Right atrium auricular region (tissue), 2 donors: ENCODE measurements at places on chromosomes 1 and 21.

DNA sequence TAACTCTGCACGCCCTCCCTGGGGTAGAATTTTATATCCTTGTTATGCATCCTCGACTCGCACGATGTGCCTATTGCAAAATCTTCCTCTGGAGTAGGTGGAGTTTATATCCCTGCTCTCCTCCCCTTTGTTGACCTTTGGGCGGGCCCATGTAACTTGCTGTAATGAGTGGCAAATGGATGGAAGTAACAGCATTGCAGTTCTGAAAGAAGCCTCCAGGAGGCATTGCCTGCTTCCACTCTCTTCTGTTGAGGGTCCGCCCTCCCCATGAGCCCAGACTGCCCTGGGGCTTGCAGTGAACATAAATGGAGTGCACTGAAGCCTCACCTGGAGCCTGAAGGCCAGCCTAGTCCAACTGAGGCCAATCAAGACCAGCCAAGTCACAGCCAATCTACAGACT is 62.2 kb upstream of the GRIK3 start:
- DNase-seq: no peak

GRCh38 chr1:50110656-50111055 is 1.9 kb downstream of the ELAVL4 start:
- no peak for DNase-seq

- DNase-seq: no peak
These were observed 25.2 kb downstream of the GFI1 start for GRCh38 chr1:92461364-92462097.

- DNase-seq: no peak
These were observed 167.1 kb downstream of the ZBTB18 start for GRCh38 chr1:244218220-244218619.

GRCh38 chr1:161932668-161933067 is 91.0 kb downstream of the OLFML2B start:
- peak; percentile 61 for DNase-seq

DNA sequence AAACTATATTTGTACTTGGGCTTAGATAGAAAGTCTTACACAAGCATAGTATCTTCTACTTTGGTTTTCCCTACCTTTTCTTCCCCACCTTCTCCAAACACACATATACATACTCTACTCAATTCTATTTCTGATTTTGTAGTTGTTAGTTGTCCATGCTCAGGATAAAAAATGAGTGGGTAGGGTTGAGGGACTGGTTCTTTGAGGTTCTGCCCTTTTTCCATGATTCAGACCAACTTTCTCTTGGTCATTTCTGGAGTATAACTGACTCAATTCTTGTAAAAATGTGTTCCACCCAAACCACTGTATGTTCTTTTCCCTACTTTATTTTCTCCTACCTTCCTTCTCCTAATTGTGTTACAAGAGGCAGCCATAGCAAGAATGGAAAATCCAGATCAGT is 3.3 kb downstream of the CFAP126 start:
- DNase-seq: no peak

GRCh38 chr1:197995408-197996258 is 78.5 kb downstream of the LHX9 start:
- no peak for DNase-seq

DNA sequence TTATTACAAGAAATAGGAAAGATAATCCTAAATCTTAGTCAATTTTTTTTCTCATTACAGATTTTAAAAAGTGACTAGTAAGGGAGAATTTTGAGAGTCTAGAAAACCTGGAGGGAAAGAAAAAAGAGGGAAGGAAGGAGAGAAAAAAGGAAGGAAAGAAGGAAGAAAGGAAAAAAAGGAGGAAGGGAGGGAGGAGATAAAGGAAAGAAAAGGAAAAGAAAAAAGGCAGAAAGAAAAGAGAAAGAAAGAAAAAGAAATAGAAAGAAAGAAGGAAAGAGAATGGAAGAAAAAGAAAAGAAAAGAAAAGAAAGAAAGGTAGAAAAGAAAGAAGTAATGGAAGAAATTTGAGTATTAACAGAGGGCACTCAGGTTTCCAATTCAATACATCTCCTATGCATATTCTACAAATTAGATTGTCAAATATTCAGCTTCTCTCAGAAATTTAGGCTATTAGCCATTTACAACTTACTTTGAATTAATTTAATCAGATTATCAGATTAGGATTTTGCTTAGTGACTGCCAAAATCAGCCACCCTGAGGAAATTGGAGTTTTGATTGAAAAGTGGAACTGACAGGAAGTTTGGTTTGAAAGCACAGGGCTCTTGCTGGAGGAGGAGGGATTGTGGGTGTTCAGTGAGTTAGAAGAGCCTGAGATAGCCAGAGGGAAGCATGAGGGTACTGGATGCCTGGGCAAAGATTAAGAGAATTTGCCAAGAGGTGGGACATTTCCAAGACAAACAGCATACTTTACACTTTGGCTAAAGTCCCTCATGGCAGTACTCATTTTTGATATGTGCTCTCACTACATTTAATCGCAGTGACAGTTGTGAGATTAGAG is 677.8 kb downstream of the USP25 start:
- DNase-seq: no peak

- DNase-seq: peak; percentile 77
These were observed 185.2 kb upstream of the TMEM51 start for GRCh38 chr1:14968251-14968851.

DNA sequence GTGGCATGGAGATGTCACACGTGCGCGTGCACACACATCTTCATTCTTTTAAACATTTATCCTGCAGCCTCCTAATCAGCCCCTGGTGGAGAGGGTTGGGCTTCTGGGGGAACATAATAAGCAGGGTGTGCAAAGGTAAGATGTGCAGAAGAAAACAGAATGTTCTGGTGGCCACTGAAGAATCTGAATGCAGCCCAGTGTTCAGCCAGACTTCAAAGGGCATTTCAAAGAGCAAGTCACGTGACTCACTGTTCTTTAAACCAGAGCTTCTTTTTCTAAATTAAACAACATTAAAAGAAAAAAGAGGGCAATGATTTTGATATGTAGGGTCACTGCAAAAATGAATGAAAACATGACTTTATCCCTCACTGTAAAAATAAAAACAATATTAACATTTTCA is 89.8 kb downstream of the ABCA4 start:
- DNase-seq: no peak

- no peak for DNase-seq
These were observed 115.2 kb downstream of the DISP1 start for GRCh38 chr1:222930070-222930469.

DNA sequence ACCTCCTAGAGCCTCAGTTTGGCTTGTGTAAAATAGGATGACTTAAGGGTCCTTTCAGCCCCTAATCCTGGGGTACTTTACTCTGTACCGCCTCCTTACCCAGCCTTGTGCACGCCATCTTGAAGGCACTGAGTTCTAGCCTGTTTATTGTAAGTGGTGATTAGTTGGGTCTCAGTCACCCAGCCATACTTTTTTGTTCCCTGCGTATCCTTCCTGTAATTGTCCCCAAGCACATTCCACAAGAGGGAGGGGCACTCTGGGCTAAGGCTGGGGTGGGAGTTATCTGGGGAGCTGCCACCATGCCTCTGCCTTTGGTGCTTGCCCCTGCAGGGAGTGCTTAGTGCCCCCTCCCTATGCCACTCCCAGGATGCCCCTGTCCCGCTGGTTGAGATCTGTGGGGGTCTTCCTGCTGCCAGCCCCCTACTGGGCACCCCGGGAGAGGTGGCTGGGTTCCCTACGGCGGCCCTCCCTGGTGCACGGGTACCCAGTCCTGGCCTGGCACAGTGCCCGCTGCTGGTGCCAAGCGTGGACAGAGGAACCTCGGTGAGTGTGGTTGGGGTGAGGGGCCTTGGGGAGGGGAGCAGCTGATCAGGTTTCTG is 856 bp downstream of the FDPS start:
- DNase-seq: no peak

GRCh38 chr1:47842228-47842919 is 154.8 kb downstream of the TRABD2B start:
- no peak for DNase-seq

- no peak for DNase-seq
These were observed 34.8 kb upstream of the CFAP126 start for GRCh38 chr1:161402446-161402845.

DNA sequence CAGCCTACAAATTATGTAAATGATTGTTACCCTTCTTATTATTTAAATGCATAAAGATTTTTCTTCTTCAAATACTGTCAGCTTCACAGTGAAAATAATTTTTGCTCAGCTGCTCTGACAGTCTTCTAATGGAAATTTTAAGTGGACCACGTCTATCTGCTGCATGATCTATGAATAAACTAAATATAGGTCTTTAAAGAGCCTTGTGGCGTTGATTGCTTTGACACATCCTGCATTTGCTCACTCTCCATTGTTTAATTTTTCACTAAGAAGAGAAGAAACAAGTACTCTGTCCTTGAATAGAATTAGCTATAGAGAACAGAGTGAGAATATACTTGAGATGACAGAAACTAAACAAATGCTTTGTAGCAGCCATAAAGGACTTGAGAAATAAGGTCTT is 826.1 kb downstream of the MRPL39 start:
- no peak for DNase-seq

- DNase-seq: no peak
These were observed 43.7 kb downstream of the TP53BP2 start for GRCh38 chr1:223802032-223802431.

DNA sequence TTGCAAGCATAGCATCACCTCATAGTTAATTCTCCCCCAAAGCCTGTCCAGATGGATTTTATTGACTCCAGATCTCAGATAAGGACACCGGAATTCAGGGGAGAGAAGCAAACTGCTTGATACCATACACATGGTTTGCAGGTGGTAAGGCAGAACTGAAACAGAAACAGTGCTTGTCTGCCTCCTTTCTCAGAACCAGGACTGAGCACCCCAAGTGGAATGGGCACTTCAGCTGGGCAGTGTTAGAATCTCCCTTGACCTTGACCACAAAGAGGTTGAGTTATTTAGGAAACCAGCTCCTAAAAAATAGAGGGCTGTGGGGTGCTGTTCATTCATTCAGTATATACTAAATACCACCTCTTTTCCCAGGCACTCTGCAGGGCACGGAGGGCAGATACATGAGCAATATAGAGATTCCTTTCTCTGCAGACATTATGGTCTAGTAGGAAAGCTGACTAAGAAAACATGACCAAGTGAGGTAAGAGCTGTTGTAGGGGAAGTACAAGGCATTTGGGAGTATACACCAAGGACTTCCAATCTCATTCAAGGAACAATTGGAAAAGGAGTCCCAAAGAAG is 185.2 kb downstream of the C1orf94 start:
- no peak for DNase-seq

- no peak for DNase-seq
These were observed 67.3 kb upstream of the OLIG2 start for GRCh38 chr21:32958288-32959002.

GRCh38 chr1:111738436-111739193 is 580 bp downstream of the INKA2 start:
- DNase-seq: peak; percentile 73

- no peak for DNase-seq
These were observed 50.7 kb upstream of the TRAPPC10 start for GRCh38 chr21:43961382-43961909.

DNA sequence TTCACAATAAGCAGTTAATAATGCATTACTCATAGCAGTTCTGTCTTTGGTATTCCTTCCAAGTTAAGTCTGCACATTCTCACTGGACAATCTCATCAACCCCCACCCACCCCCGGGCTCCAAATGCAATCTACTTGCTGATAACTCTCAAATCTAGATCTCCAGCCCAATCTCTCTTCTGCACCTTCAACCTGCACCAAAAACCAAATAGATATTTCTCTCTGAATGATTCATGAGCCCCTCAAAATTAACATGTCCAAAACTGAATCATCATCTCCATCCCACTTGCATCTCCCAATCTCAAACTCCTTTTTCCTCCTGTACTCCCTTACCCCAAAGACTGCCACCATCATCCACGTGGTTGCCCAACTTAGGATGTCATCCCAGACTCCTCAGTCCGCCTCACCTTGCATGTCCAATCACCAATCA is 2.7 kb downstream of the DOCK7 start:
- no peak for DNase-seq

DNA sequence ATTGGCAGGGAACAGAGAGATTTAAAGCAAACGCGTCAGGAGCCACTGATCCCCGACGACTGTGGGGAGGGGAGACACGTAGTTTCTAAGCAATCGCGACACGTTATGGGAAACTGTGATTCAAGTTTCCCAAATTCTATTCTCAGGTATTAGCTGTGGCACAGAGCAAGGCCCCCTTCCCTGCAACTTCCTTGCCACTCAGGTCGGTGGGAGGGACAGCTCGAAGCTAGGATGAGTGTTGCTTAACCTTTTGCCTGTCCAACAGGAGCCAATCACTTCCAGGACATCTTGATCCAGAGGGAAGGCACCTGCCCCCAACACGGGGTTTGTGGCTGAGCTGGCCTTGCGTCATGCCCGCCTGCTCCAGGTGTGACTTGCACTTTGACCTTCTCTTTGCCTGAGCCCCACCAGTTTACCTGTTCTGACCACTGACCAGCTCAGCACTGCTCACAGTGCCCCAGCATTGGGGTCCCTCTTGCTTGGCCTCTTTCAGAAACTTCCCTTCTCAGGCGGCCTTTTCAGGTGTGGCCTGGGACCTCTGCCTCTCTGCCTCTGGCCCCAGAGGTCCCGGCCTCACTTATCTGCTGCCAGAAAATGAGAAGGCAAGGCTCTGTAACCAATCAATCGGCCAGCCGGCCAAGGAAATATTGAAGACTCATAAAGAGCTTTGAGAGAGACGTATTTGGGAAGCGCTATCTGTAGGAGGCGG is 24.6 kb downstream of the TEX35 start:
- no peak for DNase-seq

DNA sequence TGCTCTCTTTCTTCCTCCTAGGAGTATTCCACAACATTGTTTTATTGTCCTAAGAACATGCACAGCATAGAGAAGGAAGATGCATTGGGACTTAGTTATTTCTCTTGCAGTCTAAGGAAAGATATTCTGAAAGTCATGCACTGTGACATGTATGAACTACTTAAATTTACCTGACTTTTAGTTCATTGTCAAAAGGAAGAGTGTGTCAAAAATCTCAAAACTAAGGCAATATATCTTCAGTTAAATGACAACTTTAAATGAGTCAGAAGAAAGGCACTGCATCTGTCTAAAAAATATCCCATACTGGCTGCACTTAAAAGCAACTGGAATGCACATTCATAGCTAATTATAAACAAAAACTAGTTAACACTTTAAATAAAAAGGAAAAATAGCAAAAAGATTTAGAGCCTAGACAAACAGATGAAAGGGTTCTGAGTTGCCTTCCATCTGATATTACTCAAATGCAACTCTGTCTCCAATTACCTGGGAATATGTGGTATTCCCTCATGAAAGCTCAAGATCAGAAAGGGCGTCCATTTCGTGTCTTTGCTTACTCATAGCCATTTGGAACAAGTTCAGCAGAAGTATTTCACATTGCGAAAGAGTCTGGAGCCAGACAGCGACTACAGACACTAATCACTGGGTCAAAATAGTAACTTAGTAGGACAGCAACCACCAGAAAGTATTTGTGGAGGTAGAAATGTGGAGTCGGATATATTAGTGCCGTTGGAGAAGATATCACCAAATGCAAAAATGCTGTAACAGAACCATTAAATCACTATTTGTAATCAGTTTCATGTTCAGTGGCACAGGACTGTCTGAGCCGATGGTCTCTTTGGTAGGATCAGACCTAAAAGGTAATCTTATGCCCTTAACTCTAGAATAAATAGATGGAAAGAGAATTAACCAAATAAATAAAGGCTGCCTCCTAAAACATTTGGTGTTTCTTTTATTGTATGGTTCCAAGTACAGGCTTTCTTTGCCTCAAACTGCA is 225.7 kb downstream of the GREM2 start:
- DNase-seq: no peak

GRCh38 chr1:219555031-219555692 is 57.7 kb downstream of the ZC3H11B start:
- DNase-seq: no peak
